ENCODE measurements at places on chromosomes 16 and 17.

DNA sequence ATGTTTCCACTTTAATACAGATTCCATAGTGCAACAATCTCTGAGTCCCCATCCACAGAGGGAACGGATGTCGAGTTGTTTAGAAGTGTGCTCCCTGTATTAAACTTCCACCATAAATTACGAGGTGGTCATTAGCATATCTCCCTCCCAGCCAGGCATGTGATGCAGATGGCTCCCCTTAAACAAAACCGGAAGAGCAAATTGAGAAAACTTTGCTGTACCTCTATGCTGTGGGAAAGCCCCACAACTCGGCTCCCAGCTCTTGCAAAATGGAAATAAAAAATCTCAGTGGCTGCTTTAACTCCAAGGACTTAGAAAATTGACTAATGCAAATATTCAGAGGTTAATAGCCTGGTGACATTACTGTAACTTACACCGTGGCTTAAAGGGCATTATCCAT, 290.9 kb downstream of the MAF start:
- no peak for DNase-seq

DNA sequence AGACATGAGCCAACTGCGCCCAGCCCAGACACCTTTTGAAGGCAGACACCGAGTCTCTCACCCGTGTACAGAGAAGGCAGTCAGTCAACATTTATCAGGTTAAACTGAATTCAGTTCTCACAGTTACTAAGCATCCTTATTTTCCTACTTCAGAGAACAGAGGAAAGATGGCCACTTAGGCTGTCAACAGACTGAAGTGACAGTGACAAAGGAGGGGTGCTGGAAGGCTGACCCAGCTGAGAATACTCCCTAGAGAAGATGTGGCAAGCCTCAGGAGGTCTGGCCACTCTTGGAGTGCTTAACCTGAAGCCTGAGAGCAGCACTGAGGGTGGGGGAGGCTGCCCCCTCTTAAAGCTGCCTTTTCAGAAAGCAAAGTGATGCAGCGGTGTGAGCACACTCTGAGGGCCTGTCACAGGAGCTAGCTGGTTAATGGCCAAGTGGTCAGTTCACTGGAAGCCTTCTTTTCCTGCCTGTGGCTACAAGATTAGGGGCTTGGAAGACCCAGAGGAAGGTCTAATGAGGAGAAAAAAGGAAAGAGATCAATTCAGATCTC, 51.0 kb upstream of the SREBF1 start:
- no peak for DNase-seq

GRCh38 chr17:72034000-72034399, 86.8 kb upstream of the SOX9 start:
- no peak for DNase-seq

- DNase-seq: no peak
These were observed 9.1 kb downstream of the ZNF423 start for GRCh38 chr16:49846800-49847199.

DNA sequence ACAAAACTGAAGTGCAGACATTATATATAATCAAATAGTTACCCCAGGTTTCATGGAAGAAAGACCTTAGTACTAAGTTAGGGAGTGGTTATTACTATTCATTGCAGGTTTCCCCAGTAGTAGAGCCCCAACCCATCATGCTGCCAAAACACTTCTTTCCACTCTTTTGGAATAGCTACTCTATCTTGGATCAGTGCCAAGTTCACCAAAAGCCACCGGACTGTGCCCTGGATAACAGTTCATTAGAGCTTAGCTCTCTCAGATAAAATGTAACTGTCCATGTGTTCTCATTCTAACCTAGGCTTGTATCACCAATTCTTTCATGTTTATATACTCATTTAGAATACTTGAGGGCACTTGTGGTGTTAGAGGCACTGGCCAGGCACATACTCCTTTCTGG, 540.1 kb upstream of the C16orf82 start:
- no peak for DNase-seq

GRCh38 chr17:78357177-78357586, 2.7 kb downstream of the SOCS3 start:
- no peak for DNase-seq

GRCh38 chr16:47600376-47600775, 139.2 kb downstream of the PHKB start:
- no peak for DNase-seq

DNA sequence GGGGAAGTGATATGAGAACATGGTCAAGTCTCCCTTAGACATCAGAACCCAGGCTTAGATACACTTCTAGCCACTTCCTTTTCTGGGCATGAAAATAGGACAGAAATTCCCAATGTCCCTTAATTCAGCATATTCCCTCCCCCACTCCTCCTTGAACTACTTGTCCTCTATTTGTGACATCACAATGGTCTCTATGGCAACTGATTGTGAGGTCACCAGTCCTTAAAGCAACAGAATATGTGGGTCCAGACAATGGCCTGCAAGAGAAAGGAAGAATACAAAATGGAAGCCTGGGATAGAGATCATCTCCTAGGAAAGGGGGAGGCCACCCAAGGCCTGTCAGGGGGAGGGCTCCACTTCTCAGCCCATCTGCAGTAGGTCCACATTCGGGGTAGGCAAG, 6.7 kb upstream of the SEZ6 start:
- no peak for DNase-seq

DNA sequence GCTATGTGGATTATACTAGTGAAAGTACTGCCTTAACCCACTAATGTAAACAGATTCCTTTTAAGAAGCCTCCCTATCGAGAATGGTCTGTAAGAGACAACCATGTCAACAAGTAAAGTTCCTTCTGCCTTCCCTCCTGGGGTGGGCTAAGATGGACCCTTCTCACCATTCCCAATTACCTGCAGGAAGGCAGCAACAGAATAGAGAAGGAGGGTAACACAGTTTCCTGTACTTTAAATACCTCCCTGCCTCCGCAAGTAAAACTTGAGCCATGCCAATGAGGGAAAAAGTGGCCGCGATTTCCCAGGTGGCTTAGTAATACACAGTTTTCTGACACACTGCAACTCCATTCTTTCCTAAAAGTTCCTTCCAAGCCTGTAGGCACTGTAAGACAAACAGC, 45.2 kb downstream of the TOX3 start:
- DNase-seq: no peak

DNA sequence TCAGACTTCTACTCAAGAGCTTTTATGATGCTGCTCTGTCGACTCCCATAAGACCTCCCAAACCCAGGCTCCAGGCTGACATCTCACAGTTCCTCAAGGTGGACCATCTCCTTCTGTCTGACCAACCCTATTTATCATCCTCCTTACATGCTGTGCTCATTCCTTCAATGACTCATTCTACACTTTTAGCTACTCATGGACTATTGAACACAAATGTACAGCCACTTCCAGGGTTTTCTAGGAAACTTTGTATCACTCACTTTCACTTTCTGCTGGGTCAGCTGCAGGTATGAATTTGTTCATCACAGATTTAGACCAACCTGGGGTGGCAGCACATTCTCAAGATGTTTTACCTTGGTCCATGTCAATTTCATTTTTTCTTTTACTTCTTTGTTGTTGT, 162.4 kb upstream of the FAM20A start:
- DNase-seq: no peak

DNA sequence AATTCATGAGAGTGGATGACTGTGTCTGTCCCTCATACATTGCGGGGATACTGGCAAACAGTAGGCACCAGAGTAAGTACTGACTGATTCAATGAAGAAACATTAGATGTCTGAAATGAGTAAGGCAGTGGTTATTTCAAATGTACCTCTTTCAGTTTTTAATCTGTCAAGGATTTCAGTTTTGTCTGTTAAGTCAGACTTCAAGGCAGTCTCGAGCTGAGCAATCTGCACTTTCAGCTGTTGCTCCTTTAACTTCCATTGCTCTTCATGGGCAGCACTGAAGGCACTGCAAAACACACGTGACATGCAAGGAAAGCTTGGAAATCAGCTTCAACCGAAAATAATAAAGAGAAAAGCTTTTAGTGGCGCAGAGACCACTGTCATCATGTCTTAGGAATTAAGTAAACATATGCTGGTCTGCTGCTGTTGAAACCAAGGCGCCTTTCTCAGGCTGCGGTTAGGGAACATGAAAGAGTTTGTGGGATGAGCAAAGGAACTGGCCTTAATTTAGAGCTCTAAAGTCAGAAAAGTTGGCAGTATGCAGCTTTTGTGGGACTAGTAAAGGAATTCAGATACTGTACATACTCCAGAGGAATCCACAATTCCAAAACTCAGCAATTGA, 38.8 kb downstream of the RPGRIP1L start:
- DNase-seq: no peak

GRCh38 chr17:44212507-44213402, 6.7 kb downstream of the UBTF start:
- no peak for DNase-seq

DNA sequence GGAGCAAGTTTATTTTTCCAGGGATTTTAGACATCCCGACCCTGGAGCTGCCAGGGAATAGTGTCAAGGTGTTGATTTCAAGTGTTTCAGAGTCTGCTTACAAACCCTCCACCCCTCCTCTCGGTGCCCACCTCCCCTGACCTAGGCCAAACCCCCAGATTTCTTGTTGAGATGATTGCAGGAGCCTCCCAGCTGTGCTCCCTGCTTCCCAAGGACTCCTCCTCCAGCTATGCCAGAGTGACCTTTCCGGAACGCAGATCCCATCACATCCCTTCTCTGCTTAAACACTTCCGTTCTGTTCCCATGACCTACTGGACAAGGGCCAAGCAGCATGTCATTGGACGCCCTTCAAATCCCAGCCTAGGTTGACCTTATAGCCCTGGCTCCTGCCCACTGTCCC, 23.7 kb upstream of the CDH1 start:
- no peak for DNase-seq

GRCh38 chr16:59044616-59045015, 310.5 kb upstream of the GOT2 start:
- no peak for DNase-seq

DNA sequence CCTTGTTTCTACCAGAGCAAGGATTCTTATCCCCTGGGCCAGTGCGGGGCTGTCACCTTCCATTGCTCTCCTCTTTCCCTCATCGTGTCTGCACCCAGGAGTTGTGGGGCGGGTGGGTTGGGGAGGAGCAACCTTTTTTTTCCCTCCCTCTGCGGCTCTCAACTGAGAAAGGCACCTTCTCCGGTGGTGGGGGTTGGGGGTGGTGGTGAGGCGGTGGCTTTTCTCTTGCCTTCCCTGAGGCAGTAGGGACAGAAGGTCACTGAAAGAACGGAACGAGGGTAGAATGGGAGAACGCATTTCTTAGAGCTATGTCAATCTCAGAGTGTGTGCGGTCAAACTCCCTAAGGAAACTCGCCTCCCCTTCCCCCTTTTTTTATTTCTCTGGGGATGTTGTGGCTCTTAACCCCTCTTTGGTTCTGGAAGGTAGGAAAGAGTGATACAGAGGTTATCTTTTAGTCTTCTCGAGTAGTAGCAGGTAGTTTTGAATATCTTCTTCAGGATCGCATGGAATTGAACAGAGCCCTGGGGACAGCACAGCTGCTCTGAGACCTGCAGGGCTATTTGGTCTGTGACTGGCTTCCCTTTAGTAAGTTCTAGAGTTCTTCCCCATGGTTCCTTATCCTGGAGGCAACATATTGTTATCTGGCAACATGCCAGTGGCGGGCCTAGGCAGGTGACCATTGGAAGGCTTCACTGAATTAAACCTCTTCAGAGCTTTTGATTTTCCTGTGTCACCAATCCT, 994 bp downstream of the CLTC start:
- peak; percentile 21 for DNase-seq

DNA sequence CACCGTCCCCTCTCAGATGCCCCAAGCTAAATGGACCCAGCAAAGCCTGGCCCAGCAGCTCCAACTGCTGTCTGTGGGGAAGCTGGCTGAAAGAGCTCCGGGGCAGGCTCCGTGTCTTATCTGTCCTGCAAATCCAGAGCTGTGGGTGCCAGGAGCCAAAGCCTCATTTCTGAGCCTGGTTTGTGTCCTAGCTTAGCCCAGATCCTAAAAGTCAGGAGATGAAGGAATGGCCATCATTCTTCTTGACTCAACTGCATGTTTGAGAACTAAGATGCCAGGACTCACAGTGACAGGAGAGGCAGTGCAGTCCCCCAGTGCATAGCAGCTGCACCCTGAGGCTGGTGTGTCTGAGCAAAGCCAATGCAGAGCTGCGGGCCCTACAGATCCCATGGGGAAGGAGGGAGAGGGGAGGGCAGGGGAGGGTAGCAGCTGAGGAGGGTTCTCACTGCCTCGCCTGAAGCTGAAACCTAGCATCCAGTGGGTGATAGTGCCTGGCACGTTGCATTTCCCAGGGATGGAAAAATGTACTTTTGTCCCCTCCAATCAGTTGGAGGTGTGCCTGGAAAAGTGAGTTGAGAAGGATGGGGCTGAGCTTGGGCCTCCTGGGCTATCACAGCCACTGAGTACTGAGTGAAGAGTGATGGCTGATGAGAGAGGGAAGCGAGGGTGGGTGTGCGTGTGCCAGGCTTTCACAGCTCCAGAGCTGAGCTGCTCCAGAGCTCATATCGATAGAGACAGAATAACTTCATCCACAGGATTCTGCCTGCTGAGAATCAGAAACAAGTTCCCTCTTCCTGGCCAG, 24.5 kb upstream of the CD300E start:
- DNase-seq: no peak

DNA sequence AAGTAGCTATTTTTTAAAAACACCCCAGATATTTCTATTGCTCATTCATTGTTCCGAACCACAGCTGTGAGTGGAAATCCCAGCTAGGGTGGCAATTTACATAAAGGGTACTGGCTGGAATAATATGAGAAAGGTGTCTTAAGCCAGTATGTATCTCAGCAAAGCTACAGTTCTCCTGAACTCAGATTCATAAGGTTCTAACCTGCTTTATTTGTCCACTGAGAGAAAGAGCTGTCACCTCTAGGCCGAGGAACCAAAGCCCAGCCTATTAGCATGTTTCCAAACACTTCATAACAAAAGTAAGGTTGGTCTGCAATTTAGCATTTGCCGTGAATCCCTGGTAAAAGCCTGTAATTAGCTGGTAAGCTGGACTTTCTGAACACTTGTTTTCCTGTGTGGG, 57.0 kb upstream of the CLEC19A start:
- DNase-seq: no peak

DNA sequence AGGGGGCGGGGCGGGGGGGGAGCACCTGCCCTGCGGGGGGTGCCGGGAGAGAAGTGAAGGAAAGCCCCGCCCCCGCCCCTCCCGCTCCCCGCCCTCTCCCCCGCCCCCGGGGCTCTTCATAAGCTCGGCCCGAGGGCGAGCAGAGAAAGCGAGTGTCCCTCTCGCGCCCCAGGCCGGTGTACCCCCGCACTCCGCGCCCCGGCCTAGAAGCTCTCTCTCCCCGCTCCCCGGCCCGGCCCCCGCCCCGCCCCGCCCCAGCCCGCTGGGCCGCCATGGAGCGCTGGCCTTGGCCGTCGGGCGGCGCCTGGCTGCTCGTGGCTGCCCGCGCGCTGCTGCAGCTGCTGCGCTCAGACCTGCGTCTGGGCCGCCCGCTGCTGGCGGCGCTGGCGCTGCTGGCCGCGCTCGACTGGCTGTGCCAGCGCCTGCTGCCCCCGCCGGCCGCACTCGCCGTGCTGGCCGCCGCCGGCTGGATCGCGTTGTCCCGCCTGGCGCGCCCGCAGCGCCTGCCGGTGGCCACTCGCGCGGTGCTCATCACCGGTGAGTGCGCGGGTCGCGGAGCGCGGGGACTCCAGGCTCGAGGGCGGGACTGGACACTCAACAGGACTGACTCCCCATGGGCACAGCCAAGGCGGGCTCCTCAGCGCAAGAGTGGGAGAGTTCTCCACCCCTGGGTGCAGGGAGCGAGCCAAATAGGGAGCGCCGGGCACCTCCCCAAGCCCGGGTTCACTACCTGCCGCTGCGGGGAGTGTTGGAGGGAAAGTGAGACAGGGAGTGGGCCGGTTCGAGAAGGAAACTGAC, at the start of gene HSD11B2:
Gene HSD11B2, plus strand, starts transcription at position 145 of the 798 bp plus-strand sequence. Its CDS starts 128 bp downstream, at position 273.
- no peak for DNase-seq
